ENCODE measurements at places on chromosomes 2 and 18. TPM values are rescaled to one million over a fixed set of nuclear protein-coding genes. Genes with fewer than 3 reads are reported as not detected.

DNA sequence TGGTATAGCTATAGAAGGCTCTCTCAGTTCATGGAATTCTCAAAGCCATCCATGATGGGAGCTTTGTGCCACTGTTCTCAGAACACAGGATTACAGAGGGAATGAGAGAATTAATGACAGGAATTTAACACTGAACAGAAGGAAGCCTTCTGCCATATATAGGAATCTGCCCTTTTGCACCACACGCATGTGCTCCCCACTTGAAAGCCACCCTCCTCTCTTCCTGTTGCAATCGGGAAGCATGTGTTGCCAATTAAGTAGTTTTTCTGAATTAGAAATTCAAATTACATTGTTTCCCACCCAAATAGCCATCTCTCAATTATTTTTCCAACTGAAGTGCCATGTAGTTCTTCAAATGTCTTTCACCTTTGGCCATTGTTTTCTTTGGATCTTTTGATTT lies 71.3 kb downstream of the C1D start:
- no peak for DNase-seq
- no peak overlapping the region for H3K4me3 ChIP-seq
- H3K27me3 ChIP-seq: no peaks in the 10 kb centered on the region
- H3K27ac ChIP-seq: no peak overlapping the region
- H3K4me1 ChIP-seq: no peaks in the 10 kb centered on the region

GRCh38 chr2:43356774-43357173 lies 130.4 kb upstream of the ZFP36L2 start:
- no peak overlapping the region for H3K4me3 ChIP-seq
- peaks cover 3% of the 10 kb centered on the region for H3K4me1 ChIP-seq
- no peak overlapping the region for H3K27ac ChIP-seq

GRCh38 chr2:96695602-96696001 lies 44.3 kb downstream of the LMAN2L start:
- H3K4me3 ChIP-seq: no peak overlapping the region
- H3K36me3 ChIP-seq: no peaks in the 10 kb centered on the region
- H3K4me1 ChIP-seq: no peaks in the 10 kb centered on the region
- DNase-seq: no peak
- H3K27ac ChIP-seq: no peak overlapping the region

DNA sequence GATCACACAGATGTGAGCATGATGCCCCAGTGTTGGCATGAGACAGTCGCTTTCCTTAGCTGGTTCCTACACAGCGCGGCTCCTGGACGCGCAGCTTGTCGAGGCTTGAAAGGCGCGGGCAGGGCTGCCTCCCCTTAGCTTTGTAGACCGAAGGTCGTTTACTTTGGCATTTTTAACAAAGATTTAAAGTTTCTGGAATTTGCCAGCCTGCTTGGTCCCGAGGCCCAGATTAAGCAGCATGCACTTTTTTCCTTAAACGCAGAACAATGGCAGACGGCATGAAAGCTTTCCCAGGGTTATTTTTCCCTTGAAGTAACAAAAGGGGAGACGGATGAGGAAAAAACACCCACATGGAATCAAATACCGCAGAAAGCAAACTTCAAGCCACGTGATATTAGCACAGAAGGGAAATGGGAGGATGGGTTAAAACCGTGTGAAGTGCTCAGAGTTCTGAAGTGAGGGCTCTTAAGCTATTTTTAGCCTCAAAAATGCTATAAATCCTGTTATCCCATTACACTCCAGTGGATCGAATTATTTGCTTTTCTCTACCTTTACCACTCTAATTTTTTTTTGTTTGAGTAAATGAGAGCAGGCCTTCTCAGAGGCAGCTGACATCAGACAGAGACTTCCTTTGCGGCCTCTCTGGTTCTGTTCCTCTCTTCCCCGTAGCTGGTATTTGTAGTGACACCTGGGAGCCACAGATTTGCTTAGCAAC lies 55.7 kb downstream of the NPAS2 start:
- peak overlapping the region; percentile 33 for H3K27ac ChIP-seq
- peak overlapping the region; percentile 28 for H3K4me3 ChIP-seq
- no peak for DNase-seq
- H3K36me3 ChIP-seq: no peaks in the 10 kb centered on the region
- no peaks in the 10 kb centered on the region for H3K27me3 ChIP-seq

DNA sequence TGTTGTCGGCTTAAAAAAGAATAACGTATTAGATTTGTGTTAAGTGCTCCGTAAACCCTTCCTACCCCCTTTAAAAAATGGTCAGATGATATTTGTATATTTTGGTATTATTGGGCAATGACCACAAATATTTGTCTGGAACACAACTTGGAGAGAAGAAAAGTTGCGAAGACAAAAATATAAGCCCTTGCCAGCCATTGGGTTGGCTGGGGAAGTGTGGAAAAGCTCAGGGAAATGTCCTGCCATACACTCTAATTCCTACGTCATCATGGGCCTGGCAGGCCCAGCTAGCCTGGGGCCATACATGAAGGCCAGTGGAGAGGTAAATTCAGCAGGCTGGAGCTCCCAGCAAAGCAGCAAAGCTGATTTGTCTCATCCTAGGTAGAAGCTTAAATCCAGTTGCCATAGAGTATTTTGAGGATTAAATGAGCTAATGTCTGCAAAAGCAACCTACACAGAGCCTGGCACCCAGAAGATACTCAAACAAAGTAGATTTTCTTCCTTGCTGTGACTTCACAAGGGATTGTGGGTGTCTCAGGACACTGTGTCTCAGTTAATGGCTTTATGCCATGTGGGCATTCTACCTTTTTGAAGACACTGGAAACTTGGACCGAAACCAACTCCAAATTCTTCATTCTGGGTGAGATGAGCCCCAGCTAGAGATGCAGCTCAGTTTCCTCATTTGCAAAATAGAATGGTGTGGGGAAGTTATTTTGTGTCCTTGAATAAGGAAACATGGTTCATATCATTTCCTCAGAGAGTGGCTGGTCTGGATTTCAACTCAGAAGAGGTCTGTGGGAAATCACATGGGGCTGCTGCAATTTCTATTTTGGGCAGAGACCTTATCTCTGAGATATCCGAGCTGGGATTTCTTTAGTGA lies 87.9 kb upstream of the MAP4K3 start:
- H3K4me1 ChIP-seq: peaks cover 32% of the 10 kb centered on the region
- no peak for DNase-seq
- H3K36me3 ChIP-seq: no peaks in the 10 kb centered on the region
- H3K27ac ChIP-seq: peak overlapping the region; percentile 90
- H3K27me3 ChIP-seq: no peaks in the 10 kb centered on the region

- no peak within 1 kb of the TSS for H3K27ac ChIP-seq
- H3K4me3 ChIP-seq: peak within 1 kb of the TSS; percentile 75
- DNase-seq: peak; percentile 96
These were observed at the start of gene HOXD1 for GRCh38 chr2:176187899-176188773. TSS of gene HOXD1 (plus strand) at chr2:176188668. CDS start at chr2:176188802, 134 bp downstream.

DNA sequence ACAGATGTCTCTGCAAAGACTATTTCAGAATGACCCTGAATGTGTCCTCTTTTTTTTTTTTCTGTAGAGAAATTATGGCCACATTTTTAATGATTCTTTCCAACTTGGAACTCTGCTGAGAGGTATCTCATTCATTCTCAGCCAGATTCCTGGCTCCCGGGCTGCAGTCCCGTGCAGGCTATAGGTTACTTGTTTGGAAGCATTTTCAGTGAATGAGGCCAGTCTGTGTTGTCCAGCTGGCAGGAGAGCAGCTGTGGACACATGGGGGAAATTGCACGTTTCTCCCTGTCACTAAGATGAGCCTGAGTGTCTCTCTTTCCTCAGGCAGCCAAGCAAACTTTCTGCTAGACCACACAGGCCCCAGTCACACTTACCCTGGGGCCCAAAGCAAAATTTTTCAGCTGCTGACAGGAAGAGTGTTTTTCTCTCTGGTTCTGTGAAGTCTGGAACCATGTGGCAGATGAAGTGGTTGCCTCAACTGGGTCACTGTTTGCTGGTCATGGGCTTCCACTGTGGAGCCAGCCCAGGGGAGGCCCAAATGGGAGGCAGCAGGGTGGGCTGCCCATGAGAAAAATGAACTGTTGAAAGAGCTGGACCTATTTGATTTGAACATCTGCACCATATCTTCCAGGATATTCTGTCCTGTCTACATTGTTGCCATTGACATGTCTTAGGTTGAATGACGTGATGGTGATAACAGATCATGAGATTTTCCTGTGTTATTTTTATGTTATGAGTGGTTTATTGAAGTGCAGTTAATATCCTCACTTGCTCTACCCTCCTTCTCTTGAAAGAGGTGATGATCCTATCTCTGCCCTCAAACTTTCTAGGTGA lies 431.2 kb downstream of the LPIN1 start:
- H3K27me3 ChIP-seq: no peaks in the 10 kb centered on the region
- no peaks in the 10 kb centered on the region for H3K36me3 ChIP-seq
- no peak overlapping the region for H3K4me3 ChIP-seq
- DNase-seq: peak; percentile 77

DNA sequence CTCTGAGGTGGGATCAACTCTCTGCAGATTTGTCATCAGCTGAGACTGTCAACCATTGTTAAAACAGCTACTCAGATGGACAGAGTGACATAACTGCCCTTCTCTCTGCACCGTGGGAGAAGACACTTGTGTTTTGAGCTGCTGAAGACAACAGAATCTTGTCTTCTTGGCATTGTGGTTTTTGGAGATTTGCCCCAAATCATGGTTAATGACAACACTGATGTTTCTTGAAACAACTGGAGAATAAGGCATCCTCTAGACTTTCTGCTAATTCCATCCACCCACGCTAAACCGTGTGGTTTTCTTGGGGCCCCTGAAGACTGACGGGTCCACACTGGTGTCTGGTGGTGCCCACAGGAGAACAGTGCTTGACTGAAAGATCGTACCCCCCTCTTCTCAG lies 39.5 kb downstream of the SH3BP4 start:
- no peak overlapping the region for H3K4me3 ChIP-seq
- H3K27ac ChIP-seq: peak overlapping the region; percentile 51
- DNase-seq: no peak
- H3K27me3 ChIP-seq: no peaks in the 10 kb centered on the region
- H3K36me3 ChIP-seq: peaks cover 47% of the 10 kb centered on the region
- peaks cover 50% of the 10 kb centered on the region for H3K4me1 ChIP-seq

DNA sequence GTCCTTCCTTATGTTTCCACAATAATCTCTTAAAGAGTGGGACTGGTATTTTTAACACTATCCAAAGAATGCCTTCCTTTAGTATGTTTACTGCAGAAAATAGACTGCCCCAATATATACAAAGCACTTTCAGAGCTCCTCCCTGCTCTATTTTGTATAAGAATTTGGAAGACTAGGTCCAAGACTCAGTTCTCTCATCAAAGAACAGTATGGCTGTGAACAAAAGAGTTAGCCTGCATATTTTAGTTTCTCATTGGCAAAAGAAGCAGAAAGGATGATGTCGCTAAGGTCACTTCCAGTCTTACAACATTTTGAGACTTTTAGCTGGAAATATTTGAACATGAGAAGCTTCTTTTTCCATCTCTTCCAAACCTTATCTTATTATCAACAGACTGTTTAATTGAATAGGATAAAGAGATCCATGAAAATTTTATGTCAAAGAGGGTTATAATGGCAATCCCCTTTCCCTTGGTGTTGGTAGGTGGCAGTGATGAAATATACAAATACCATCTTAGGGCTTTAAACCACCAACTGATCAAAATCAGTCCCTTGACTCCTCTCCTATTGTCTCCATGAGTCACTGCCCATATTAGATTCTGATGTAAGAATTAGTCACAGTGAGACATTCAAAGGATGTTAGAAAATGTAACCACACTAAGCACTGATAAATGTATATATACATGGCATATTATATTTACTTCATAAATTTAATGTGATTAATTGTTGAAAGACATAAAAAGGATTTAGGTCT lies 266.9 kb upstream of the DSEL start:
- H3K4me1 ChIP-seq: peaks cover 16% of the 10 kb centered on the region
- no peak for DNase-seq
- H3K27ac ChIP-seq: peak overlapping the region; percentile 73

DNA sequence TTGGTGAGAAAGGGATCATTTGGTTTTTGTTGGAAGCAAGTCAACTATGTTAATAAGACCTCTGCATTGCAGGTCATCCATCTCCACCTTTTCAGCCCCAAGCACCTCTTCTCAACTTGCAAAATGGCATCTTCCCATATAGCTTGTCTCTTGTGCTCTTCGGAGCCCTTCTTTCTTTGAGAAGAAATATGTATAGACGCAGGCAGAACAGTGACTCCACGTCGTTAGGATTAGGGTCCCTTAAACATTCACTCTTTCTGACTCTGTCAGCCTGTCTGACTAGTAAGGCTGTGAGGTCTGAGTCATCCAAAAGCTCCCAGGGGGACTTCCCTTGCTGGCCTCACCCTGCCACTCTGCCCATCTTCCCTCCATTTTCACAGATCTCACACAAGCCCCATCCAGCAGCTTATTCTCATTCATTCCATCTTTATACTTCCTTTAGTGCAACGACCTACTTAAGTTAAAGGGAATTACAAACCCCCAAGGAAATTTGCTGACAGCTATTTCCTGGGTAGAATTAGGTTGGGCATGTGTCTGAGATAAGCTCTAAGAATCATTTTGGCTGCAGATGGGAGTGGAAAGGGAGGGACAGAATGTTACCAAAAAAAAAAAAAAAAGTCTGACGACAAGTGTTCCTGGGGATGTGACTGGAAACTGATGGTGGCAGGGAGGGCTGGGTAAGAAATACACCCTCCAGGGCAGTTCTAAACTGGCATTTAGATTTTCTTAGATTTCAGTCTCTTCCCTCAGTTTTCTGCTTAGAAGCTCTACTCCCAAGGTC lies 37.7 kb upstream of the MEX3C start:
- no peaks in the 10 kb centered on the region for H3K27me3 ChIP-seq
- peaks cover 13% of the 10 kb centered on the region for H3K4me1 ChIP-seq
- no peak for DNase-seq
- no peak overlapping the region for H3K4me3 ChIP-seq

- peak; percentile 77 for DNase-seq
- H3K27ac ChIP-seq: no peak overlapping the region
- H3K27me3 ChIP-seq: peaks cover 3% of the 10 kb centered on the region
- H3K4me3 ChIP-seq: no peak overlapping the region
- H3K36me3 ChIP-seq: no peaks in the 10 kb centered on the region
These were observed 18.5 kb downstream of the PMAIP1 start for GRCh38 chr18:59918320-59918755.

- no peak for DNase-seq
- H3K27me3 ChIP-seq: no peaks in the 10 kb centered on the region
- no peaks in the 10 kb centered on the region for H3K4me1 ChIP-seq
These were observed 74.9 kb downstream of the CAPN13 start for GRCh38 chr2:30732376-30732775.

ERFE gene
- total RNA-seq: 0.88 TPM

GAREM2 gene
- total RNA-seq: 2.4 TPM

RPS27A gene
- 641 TPM for total RNA-seq

FBXO36 gene
- total RNA-seq: 7.7 TPM

AMER3 gene
- total RNA-seq: not detected

ZRANB3 gene
- total RNA-seq: 10.9 TPM

VSNL1 gene
- 0.36 TPM for total RNA-seq

All from osteoblast (primary cell).